ENCODE measurements at places on chromosomes 2 and 18.

DNA sequence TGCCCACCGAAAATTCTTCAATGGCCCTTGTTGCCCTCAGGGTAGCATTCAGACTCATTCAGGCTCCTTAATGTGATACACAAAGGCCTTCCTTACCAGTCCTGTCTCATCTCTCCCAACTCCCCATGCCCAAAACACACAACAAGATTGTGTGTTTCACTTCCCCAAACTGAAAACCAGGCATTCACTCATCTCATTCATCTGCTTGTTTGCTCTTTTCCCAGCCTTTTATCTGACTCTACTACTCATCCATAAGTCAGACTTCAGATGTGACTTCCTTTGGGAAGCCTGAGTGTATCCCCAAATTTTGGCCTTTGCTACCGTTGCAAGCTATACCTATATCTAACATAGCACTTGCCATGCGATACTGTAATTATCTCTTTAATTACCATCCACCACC is 9.7 kb upstream of the SLC39A10 start:
- DNase-seq: no peak

- DNase-seq: no peak
Observed at GRCh38 chr2:42025151-42025582, 22.7 kb upstream of the PKDCC start.

GRCh38 chr2:153156743-153157142 is 321.8 kb downstream of the RPRM start:
- no peak for DNase-seq

DNA sequence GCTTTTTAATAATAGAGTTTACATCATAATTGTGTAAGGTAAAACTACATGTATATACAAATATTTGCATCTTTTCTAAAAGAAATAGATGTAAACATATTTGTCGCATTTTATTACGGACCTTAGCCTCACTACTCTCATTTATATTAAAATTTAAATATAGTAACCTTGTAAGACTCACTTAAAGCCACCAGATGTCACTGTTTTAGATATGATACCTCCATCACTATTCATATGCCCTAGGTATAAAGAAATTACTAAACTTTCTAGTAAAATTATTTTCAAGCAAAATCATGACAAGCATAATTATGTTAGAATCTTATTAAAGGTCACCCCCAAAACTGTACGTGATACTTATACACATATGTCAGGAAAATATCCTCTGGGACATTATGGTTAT is 674.3 kb upstream of the REG3G start:
- DNase-seq: no peak

DNA sequence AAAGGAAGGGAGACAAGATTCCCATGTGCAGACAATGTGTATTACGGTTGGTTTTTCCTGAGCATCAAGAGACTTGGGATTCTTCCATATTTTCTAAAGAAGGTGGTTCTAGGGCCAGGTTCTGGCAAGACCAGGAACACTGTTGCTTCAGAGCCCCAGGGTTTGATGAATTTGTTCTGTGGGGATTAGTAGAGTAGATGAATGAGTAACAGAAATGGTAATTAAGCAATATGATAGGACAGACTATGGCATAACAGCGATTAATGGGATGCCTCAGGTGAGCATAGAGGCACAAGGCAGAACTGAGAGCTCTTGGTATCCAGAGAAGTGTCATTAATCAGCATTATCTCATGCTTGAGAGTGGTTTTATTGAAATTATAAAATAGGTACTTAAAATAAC is 82.8 kb upstream of the PNPT1 start:
- DNase-seq: no peak

DNA sequence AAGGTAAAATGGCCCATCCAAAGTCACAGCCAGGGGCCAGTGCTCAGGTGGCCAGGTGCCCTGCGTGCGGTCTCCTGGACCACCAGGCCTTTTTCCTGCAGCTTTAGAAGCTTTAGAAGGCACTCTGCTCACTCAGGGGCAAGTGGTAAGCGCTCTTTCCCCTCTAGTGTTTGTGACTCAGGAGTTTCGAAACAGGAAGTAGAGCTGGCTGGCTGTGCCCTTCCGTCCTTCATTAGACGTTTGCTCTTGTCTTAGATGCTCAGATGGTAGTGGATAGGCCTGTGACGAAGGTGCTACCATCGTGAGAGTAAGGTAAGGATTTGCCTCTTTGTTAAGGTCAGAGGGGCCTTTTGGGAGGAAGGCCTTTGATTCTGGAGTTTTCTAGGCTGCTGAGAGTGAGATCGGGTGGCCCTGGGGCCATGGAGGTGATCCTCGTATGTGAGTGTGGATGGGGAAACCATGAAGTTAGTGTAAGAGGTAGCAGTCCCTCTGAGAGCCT is at the start of gene CASP8:
Gene CASP8, plus strand, starts transcription at position 235 of the 499 bp plus-strand sequence. CDS start 5,951 bp downstream, outside the sequence.
- DNase-seq: no peak

DNA sequence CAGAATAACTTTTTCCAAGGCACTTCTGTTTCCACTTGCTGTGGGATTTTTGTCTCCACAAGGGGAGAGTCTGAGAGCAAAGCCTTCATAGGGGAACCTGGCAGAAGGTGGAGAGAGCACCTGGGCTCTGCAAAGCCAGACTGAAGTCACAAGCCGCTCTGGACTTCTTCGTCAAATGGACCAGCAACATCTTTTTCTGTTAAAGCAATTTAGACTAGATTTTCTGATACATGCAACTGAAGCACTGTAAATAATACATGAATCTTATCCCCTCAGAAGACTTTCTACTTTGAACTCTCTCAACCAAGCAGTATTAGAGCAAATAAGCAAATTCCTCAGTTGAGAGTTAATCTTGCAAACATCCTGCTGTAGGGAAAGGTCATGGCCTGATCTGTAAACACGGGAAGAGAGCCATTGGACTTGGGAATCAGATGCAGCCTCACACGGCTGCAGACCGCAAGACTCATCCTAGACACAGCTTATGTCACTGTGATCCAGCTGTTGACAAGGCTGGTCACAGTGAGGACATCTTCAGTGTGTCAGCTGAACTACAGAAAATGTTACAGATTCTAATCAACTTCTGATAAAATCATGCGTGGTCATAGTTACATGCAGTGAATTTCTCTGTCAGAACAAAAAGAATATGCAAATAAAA is 3.2 kb downstream of the SH3YL1 start:
- DNase-seq: no peak

- DNase-seq: no peak
Observed at GRCh38 chr18:38502539-38502938, 936.9 kb upstream of the CELF4 start.

- peak; percentile 21 for DNase-seq
Observed at GRCh38 chr2:241797441-241798080, 11.4 kb upstream of the NEU4 start.

GRCh38 chr2:99571533-99571932 is 81.7 kb upstream of the REV1 start:
- DNase-seq: no peak

DNA sequence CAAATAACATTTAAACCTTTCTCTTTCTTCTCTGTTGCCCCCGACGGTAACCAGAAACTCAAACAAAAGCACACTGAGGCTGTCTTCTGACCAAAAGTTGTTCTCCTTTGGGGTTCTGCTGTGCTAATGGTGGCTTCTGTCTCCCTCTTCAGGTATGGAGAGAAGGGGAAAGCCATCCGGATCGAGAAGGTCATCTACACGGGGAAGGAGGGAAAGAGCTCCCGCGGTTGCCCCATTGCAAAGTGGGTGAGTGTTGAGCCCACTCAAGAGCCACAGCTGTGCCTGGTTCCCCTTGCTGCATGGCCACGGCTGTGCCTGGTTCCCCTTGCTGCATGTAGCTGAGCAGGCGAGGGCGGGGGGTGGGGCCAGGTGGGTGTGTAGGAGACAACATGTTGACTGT is 67.4 kb downstream of the BOLA3 start:
- DNase-seq: no peak

Data from GM12891 (cell line).